ENCODE measurements at places on chromosomes 7 and 10.

GRCh38 chr7:30937416-30937815 lies 25.8 kb downstream of the AQP1 start:
- DNase-seq = no peak

GRCh38 chr10:13001041-13001886 lies at the start of gene CCDC3:
Gene CCDC3 (minus strand): TSS chr10:13001713. CDS start chr10:13001570, 143 bp downstream.
- no peak for DNase-seq

- no peak for DNase-seq
These were observed 125.7 kb downstream of the GFRA1 start for GRCh38 chr10:116147147-116147905.

- DNase-seq = no peak
These were observed 100.6 kb downstream of the LRRC4 start for GRCh38 chr7:127930341-127931328.

DNA sequence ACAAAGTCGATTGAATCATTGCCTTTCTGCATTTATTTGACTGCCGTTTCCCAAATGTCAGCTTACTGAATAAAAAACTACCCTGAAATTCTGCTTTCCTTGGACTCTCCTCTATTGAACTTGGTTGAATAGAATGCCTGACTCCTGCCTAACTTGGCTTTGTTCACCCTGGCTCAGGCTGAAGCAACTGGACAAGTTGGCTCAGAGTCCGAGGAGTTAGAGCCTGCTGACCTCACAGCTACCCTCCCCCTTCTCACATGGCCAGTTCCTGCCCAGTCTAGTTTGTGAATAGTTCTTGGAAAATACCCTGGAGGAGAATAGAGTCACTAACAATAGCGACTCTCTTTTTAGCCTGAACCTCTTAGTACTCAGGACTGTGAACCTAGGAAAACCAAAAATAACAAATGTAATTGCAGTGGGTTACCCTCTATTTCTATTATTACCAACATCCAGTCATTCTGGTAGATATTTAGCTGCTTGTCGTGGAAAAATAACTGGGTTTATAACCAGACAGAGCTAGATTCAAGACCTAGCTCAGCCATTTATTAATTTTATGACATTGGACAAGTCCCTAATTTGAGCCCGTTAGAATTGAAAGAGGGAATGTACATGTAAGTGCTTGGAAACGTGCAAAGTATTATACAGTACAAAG lies 17.3 kb upstream of the NRBF2 start:
- DNase-seq = no peak

DNA sequence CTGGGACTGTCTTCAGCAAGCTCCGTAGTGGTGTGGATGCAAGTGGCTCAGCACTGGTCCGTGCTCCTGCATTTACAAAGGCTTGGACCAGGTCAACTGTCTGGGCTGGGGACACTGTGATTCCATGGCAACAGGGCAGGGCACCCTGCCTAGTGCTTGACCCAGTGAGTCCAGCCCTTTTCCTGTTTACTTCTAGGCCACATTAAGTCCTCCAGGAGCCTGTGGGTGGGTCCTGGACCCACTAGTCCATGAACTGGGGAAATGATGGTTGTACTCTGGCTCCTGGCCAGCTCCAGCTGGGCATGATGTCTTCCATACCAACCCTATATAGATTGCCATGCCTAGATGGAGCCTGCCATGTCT lies 152.0 kb downstream of the RPS24 start:
- DNase-seq = no peak

DNA sequence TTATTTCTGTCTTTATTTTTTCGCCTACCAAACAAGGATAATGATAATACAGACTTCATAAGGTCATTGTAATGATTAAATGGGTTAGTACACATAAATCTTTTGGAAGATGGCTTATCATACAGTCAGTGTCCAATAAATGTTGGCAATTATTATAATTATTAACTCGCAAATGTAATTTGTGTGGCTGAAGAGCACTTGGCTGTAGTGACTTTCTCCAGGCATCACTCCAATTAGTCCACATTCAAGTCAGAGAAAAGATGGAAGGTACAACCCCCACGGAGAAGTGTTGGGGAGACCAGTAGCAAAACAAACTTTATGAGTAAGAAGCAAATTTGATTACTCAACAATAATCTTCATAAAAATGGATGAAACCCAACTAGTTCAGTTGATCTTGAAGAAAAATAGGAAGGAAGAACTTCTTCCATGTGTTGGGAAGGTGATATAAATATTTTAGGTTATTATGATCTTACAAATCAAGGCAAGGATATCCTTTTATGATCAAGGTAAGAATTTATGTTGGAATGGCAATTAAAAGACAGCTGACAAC lies 5.1 kb downstream of the AOAH start:
- no peak for DNase-seq

DNA sequence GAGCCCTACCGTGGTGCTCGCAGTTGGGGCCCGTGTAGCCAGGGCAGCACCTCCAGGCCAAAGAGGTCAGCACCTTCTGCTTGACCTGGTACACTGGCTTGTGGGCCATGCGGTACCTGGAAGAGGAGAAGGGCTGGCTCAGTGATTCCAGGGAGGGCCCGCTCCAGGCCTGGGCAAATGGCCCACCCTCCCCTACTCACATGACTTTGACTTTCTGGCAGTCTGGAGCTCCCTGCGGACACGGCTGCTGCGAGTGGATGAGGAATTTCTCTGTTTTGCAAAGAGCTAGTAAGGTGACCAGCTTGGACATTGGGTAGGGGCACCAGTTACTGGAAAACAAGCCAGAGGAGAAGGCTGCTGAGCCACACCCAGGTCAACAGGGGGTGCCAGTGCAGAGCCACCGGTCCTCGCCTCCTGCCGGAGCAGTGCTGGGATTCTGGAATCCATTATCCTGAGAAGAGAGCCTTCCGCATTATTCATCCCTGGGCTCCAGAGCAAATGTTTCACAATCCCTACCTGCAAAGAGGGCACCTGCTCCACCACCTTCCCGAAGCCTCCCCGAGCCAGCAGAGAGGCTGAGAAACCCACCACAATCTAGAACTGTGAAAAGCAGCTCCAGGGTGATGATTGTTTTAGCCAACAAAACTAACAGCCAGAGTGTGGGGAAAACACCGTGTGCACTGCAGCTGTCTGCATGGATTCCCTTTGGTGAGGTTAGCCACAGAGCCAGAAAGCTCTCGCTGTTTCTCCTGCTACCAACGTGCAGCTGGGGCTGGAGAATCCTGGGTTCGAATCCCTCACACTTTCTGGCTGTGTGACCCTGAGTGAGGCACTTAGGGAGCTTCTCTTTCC lies 11.8 kb downstream of the MMRN2 start:
- no peak for DNase-seq

- no peak for DNase-seq
These were observed 229.9 kb downstream of the RPS24 start for GRCh38 chr10:78263521-78263988.

GRCh38 chr7:131932271-131932670 lies 375.8 kb upstream of the PODXL start:
- no peak for DNase-seq

DNA sequence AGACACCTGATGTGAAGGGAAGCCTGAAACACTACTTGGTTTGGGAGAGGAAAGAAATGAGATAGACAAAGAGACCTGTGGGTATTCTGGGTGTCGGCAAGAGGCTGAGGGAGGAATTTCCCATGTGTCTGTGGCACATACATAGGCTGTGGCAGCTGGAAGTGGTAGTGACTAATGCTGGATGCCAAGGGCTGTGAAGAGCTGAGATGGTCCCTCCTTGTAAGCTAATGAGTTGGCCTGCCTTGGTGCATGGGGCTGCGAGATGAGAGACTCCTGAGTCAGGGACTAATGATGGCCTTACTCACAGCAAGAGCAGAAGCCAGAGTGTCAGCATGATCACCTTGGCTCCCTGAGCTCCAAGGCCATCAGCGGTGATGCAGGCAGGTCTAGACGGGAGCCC lies 119.0 kb upstream of the EEPD1 start:
- DNase-seq = no peak

- no peak for DNase-seq
These were observed 27.9 kb downstream of the C7orf25 start for GRCh38 chr7:42883950-42884349.

DNA sequence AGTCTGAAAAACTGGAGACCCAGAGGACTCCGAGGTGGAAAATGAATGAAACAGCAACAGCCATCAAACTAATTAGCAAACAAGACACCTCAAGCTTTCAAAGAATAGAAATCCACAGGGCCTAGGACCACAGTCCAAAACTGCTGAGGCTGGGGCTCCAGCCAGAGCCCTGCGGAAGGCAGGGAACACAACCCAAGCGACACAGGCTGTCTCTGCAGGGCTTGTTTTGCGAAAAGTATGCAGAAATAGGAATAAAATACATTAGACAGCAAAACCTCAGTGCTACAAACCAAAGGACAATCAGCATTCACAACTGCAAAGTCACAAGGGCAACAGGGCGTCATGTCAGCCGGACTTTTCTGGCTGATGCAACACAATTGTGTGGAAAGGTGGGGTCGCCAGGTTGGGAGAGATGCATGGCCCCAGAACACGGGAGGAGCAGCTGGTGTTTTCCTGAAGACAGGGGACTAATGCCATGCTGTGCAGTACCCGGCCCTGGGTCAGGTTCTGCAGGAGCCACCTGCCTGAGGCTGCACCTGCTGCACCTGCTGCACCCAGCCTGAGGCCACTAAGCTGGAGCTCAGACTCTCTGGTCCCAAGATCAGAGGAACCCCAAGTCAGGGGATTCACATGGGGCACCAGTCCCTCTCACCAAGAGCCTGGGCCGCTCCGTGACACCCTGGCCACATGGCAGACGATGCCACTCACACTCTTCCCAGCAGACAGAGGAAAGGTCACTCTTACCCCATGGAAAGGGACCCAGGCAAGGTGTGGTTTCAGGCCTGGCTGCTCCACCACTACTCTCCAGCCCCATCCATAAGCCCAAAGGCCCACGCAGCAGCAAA lies 74.2 kb downstream of the MAD1L1 start:
- DNase-seq = no peak

GRCh38 chr10:67666416-67667034 lies 29.5 kb downstream of the CTNNA3 start:
- no peak for DNase-seq

- DNase-seq = no peak
These were observed 30.4 kb downstream of the ZNF92 start for GRCh38 chr7:65404020-65404419.

GRCh38 chr7:68063171-68063570 lies 1066.5 kb downstream of the TYW1 start:
- DNase-seq = no peak

DNA sequence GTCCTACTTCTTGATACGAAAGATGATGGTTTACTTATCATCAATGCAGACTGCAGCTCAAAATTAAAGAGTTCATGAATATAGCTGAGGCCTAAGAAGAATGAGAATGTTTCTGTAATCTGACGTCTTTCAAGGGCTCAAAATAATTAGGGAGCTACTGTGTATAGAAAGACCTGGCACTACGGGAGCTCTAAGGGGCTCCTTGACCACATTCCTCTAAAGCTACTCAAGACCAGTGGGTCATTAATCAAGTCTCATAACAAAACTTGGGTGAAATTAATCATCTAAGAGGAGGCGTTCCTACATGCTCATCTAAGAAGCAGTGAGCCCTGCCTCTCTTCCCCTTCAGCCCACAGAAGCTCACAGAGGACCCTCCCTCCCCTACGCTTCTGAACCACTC lies 863.8 kb upstream of the AUTS2 start:
- no peak for DNase-seq

DNA sequence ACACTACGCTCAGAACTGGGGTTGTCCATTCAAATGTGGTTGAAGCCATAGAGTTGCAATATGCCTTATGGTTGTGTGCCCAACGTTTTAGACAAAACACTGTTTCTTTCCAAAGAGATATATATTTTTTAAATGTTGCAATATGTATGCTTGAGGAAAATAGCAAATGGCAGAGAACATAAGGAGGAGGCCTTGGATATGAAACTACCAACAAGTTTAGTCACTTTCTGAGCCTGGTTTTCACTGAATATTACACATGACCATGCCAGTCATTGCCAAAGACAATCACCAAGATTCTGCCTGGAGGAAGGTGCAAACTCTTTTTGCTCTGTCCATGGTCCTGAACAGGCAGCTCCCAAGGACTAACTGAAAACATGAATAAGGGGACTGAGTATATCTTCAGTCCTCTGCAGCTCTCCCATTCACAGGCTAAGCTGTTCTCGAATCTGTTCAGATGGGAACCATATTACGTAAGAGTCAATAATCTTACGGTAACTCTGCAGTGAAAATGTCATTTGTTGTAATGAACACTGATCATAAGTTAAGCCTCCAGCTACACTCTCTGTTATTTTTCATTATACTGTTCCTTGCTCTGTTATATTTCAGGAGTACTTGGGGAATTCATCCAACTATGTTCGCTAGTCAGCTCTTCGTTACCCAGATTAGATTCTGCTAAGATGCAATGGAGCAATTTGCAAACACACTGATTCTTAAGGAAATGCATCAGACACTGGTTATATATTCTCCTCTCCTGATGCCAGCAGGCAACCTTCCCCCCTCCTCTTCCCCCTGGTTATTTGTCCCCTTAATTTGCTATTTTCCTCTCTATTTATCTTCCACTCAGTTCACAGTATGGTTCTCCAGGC lies 90.7 kb upstream of the C1QL3 start:
- DNase-seq = no peak

DNA sequence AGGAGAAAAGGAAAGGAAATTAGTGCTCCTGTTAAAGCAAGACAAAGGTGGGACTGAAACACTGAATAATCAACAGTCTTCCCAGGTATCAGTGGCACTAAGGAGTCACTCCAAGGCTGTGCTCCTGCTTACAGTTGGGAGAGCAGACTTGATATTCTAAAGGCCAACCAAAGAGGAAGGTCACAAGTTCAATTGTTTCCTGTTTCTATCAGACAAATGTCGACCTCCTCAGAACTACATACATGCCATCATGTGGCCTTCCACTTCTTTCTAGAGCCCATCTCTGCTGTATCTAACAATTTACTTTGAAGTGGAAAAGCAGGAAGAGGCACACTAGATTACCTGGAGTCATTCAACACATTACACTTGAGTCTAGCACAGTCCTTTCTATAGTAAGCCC lies 3.4 kb downstream of the ZNF239 start:
- DNase-seq = no peak

GRCh38 chr7:101743995-101744360 lies 73.4 kb upstream of the CUX1 start:
- no peak for DNase-seq

DNA sequence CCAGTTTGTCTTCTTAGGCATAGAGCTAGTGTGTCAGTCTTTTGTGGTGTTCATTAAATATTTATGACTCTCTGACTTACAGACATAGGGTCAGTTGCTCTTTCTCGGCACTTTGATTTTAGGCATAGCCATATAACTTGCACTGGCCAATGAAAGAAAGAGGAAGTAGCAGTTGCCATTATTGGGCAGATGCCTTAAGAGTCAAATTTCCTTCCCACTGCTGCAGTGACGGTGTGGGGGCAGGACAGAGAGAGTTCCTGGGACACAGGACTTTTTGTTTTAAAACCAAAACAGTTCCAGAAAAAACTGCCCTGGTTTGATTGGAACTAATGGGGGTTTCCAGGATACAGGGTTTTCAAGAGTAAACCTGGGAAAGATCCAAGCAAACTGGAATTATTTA lies 60.2 kb upstream of the PHF14 start:
- no peak for DNase-seq

- DNase-seq = no peak
These were observed 8.1 kb upstream of the OLAH start for GRCh38 chr10:15035385-15036301.
